ENCODE measurements at places on chromosomes 16 and 17.
A peak's percentile ranks its signal among the peaks of the same experiment; 100 is the strongest.

DNA sequence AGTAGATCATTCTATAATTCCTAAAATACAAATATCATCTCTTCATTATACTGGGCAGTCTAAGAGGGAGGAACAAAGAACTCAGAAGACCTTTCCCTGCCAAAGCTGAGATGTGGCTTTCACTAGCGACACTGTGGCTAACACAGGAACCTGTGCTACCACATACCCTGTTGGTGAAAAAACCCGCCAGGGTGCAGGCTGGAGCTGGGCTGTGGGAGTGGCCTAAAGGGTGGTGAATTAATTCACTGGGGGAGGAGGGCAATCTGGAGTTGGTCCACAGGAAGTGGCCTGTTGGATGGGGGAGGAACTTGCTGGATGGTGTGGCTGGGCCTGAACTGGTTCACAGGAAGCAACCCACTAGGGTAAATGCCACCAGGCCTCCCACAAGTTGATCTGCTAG lies 7.4 kb downstream of the ZNF594 start:
- no peak for DNase-seq

DNA sequence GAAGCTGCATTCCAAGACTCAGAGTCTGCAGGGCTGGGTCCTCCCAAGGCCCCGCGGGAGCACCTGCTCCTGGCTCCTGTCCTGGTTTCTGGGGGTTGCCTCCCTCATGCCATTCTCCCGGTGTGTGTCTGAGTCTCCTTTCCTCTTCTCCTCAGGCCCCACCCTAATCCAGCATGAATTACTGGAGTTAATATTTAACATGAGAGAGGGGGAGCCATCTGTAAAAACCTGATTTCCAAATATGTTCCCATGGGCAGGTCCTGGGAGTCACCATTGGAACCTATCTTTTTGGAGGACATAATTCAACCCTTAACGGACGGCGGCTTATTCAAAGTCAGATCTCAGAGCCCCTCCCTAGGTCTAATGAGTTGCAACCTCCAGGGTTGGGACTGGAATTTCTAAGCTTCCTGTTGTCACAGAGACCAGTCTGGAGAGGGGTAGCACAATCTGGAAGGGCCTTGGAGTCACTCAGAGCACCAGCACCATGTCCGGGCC lies 5.4 kb downstream of the C17orf99 start:
- no peak for DNase-seq

- DNase-seq: no peak
These were observed 855 bp downstream of the TUFM start for GRCh38 chr16:28845293-28845692.

GRCh38 chr17:40825599-40825998 lies 3.2 kb upstream of the KRT10 start:
- DNase-seq: no peak

- DNase-seq: no peak
These were observed 6.9 kb downstream of the RARA start for GRCh38 chr17:40315678-40316570.

DNA sequence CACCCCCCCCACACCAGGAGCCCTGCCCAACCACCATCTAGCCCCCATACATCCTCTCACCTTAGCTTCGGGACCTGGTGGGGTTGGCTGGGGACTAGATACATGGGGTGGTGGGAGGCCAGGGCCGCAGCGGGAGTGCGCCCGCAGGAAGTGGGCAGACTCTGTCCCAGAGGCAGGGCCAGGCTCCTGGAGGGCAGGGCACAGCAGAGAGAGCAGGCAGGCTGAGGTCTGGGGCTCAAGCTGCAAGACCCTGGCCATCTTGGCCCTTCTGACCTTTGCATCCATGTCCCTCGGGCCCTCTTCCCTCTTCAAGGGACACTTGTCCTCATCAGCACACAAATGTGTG lies 2.7 kb downstream of the ENKD1 start:
- no peak for DNase-seq

DNA sequence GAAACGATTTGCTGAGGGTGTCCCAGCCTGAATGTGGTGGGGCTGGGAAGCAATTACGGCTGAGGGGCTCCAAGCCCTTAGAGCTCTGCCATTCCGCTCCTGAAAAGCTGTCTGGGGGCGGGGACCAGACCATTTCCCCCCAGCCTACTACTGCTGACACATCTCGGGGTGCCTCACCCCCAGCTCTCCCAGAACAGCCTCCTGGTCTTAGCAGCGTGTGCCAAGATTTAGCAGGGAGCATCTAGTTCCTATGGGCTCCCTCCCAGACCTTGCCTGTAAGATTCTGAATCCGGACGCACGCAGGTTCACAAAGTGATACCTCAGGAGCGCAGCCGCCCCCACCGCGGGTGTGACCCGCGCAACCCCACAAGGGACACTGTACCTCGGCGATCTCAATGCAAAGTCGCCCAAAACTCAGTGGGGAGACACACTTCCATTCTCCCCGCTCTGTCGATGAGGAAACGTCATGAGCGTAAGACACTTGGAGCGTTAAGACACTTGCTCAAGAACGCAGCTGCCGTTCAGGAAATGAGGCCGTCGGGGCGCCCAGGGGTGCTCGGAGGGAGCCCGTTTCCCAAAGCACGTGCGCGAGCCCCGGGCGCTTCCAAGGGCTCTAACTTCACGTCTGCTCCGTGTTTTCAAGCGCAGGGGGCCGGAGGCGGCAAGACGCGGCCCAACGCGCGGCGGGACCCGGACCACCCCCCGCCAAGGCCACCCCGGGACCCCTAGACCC lies 629 bp downstream of the GEMIN4 start:
- DNase-seq: peak; percentile 44

- no peak for DNase-seq
These were observed 64.5 kb downstream of the NUP88 start for GRCh38 chr17:5354886-5355415.

DNA sequence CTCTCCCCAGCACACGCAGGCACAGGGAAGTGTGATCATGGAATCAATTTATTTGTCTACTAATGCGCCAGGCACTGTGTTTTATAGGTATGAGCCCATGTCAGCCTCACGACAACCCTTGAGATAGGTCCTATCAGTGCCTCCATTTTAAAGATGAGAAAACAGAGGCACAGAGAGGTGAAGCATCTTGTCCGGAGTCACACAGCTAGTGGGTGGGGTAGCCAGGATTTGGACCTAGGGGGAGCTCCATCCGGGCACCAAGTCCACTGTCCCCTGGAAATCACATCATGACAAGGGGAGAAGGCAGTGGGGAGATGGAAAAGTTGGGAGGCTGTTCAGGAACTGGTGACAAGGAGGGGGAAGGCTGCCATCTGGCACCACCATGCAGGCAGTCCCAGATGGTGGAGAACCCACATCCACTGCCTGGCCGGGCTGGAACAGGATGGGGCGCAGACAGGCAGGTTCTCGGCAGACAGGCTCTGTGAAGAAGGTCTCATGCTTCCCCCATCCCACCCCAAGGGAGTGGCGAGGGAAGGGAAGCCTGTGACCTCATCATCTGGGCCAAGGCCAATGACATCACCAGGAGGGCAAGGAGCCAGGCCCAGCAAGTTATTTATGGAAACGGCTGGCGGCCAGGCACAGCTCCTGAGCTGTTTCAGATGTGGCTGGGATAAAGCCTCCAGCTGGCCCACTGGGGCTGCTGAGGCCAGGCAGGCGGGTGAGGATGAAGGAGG lies 126.0 kb upstream of the SDK2 start:
- no peak for DNase-seq

- DNase-seq: no peak
These were observed 5.9 kb upstream of the MYO15A start for GRCh38 chr17:18102640-18103039.

- no peak for DNase-seq
These were observed 4.7 kb upstream of the ZNF423 start for GRCh38 chr16:49860593-49860992.

GRCh38 chr17:42409523-42410318 lies 13.3 kb downstream of the CAVIN1 start:
- DNase-seq: no peak

- DNase-seq: peak; percentile 9
These were observed 396.7 kb upstream of the MAF start for GRCh38 chr16:79997257-79997656.

DNA sequence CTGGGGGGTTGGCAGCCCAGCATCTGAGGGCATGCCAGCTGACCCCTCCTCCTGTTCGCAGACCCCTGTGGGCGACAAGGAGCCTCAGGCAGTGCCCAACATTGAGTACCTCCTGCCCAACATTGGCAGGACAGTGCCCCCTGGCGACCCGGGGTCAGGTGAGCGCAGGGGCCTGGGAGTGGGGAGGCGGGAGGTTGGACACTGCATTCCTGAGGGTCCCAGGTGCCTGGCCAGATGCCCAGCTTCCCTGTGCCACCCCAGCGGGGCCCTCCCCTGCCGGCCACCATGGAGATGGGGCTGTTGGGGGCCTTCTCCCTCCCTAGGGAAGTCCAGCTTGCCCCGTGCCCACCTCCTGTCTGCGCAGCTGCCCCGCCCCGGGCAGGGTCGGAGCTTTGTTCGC lies 70.1 kb downstream of the ARHGAP23 start:
- DNase-seq: no peak

- DNase-seq: no peak
These were observed 200.7 kb downstream of the CCDC182 start for GRCh38 chr17:57544401-57544800.

GRCh38 chr16:56268799-56269198 lies 77.5 kb downstream of the GNAO1 start:
- no peak for DNase-seq

- DNase-seq: no peak
These were observed 141.8 kb downstream of the CMIP start for GRCh38 chr16:81586417-81586816.

GRCh38 chr17:260031-260791 lies 78.8 kb upstream of the DOC2B start:
- no peak for DNase-seq

- DNase-seq: no peak
These were observed 31.4 kb upstream of the ADCY7 start for GRCh38 chr16:50234771-50235556.

GRCh38 chr16:49194537-49195236 lies 87.0 kb downstream of the CBLN1 start:
- DNase-seq: no peak

DNA sequence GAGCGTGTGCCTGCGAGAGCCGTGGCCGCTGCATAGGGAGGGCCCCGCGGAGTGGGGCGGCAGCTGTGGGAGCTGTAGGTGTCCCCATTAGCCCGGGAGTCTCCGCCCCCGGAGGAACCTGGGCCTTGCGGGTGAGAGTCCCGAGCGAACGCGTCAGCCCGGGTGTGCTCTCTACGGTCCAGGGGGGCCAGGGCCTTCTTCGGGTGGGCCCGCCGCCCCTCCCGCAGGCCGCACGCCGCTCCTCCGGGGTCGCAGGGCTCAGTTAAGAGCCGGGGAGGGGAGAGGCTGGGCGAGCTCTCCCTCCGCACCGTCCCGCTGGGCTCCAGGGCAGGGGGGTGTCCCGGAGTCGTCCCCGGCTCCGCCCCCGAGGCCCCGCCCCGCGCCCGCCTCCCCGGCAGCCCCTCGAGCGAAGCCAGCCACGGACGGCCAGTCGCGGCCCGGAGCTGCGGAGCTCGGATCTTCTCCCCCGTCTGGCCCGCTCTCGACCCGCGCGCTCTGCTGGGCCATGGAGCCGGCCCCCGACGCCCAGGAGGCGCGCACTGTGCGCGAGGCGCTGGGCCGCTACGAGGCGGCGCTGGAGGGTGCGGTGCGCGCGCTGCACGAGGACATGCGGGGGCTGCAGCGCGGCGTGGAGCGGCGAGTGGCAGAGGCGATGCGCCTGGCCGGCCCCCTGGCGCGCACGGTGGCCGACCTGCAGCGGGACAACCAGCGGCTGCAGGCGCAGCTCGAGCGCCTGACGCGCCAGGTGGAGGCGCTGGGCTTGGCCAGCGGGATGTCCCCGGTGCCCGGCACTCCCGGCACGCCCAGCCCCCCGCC lies at the start of gene SMTNL2:
Gene SMTNL2, plus strand, starts transcription at position 429 of the 816 bp plus-strand sequence. Its CDS starts 77 bp downstream, at position 506.
- peak; percentile 8 for DNase-seq

DNA sequence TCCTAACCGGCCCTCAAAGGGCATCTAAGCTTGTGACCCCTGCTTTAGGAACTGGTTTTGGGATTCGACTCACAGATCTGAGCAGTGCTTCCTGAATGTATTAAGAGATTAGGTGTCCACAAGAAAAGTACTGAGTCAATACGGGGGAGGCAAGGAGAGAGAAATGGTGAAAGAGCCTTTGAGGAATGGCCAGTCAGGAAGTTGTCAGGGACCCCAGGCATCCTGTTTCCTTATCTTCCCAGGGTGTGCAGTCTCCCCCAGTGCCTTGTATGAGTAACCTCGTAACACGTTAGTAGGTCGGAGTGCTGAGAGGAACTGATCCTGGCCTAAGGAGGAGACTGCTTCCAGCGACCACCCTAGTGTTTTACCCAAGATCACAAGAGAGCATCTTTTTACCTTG lies 16.4 kb upstream of the TMED6 start:
- no peak for DNase-seq

GRCh38 chr17:75266316-75267152 lies 4.5 kb downstream of the MIF4GD start:
- no peak for DNase-seq

GRCh38 chr17:62119373-62119772 lies 54.3 kb upstream of the MED13 start:
- no peak for DNase-seq

DNA sequence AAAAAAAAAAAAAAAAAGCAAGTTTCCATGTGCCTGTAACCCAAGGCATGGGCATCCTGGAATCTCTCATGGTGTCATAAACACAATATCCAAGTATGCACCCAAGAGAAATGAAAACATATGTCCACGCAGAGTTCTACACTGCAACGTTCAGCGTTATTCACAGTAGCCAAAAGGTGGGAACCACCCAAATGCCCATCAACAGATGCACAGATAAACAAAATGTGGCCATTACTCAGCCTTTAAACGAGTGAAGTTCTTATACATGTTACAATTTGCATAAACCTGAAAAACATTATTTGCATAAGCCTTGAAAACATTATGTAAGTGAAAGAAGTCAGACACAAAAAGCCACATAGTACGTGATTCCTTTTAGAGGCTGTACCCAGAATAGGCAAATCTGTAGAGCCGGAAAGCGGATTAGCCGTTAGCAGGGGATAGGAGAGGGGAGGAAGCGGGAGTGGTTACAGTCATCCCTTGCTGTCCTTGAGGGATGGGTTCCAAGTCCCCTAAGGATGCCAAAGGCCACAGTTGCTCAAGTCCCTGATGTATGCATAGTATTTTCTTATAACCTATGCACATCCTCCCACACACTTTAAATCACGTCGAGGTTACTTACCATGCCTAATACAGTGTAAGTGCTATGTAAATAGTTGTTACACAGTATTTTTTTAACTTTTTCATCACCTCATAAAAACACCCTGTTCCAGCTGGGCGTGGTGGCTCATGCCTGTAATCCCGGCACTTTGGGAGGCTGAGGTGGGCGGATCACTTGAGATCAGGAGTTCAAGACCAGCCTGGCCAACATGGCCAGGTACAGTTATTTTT lies 47.3 kb upstream of the DNAH17 start:
- DNase-seq: no peak

DNA sequence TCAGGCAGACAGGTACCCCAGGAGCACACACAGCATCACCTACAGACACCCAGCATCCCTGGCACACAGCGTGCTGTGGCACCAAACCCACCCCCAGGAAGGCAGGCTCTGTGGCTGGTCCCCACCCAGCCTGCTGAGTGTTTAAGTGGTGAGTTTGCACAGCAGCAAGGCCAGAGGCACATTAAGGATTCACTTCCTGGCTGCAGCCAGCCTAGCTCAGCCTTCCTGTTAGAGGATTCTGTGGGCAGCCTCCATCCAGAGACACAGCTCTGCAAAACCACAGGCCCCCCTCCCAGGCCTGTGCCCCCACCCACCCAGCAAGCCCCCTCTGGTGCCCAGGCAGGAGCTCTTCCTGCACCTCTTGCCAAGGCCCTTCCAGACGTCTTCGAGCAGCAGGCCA lies 36.1 kb upstream of the PHB1 start:
- no peak for DNase-seq

All from CD4-positive, alpha-beta T cell (primary cell).